ENCODE measurements at places on chromosomes 3 and 15. TPM values are rescaled to one million over a fixed set of nuclear protein-coding genes. Genes with fewer than 3 reads are reported as not detected.

CHL1 gene
- not detected for total RNA-seq

CPNE4 gene
- total RNA-seq: not detected

LRCH3 gene
- 54.4 TPM for total RNA-seq

RTP3 gene
- not detected for total RNA-seq

ZNF80 gene
- 1.00 TPM for total RNA-seq

SERPINI2 gene
- total RNA-seq: not detected

TMEM40 gene
- not detected for total RNA-seq

FRMD5 gene
- total RNA-seq: 0.25 TPM

TEX55 gene
- total RNA-seq: not detected

NGRN gene
- 31.8 TPM for total RNA-seq

Measured in T-helper 2 cell treated with Interferon-gamma antibody and Interleukin-4, amounts not matched to agents 100 ng/mL and 5 ng/mL, for 36 hours (primary cell).